ENCODE measurements at places on chromosomes 2 and 18.

DNA sequence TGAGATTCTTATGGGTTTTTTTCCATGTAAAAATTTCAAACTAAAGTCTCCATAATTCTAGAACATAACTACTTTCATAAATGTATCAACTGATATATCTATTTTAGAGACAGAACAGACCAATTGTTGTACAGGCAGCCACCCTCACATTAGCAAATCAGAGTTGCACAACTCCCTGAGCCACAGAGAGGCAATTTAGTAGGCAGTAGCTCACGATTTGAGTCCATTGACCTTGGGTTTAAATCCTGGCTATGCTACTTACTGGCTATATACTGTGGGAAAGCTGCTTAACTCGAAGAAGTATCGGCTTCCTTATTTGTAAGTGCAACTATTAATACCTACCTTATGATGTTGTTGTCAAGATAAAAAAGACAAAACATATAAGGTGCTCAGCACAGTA is 16.2 kb downstream of the MTIF2 start:
- DNase-seq = no peak

GRCh38 chr18:65906621-65907034 is 155.8 kb downstream of the CDH7 start:
- no peak for DNase-seq

DNA sequence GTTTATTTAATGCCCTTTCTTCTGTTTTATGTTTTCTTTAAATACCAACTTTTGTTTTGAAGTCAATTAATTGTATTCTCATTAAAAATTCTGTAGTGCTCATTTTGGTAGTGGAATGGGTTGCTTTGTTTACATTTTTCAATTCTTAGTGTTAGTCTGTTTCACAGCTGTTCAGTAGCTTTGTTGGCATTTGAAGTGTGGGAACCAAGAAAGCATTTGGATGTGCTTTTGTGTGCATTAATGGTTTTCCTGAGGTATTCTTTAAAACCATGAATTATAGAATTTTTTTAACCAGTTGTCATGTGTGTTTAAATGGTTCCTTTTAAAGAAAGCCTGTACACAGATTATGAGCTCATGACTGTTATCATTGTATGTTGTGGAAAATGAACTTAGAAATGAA is 19.7 kb downstream of the MIB1 start:
- peak; percentile 28 for DNase-seq

- no peak for DNase-seq
Measured at GRCh38 chr18:7447318-7448028, 119.6 kb upstream of the PTPRM start.

GRCh38 chr2:173030561-173031490 is 44.8 kb upstream of the MAP3K20 start:
- DNase-seq = no peak

DNA sequence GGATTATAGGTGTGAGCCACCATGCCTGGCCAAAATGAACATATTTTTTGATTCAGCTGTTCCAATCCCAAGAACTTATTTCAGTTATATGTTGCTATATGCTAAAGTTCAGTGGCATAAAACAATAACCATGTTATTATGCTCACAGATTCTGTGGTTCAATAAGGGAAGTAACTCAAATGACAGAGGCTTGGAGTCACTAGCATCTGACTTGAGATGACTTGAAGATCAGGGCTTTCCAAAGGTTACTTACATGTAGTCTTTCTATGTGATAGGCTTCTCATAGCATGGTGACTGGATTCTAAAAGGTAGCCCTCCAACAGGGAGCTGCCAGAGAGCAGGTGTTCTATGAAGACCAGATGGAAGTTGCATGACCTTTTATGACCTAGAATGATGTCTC is 17.2 kb downstream of the CLK1 start:
- DNase-seq = no peak

GRCh38 chr2:96798733-96799622 is 17.1 kb upstream of the CNNM3 start:
- DNase-seq = no peak

DNA sequence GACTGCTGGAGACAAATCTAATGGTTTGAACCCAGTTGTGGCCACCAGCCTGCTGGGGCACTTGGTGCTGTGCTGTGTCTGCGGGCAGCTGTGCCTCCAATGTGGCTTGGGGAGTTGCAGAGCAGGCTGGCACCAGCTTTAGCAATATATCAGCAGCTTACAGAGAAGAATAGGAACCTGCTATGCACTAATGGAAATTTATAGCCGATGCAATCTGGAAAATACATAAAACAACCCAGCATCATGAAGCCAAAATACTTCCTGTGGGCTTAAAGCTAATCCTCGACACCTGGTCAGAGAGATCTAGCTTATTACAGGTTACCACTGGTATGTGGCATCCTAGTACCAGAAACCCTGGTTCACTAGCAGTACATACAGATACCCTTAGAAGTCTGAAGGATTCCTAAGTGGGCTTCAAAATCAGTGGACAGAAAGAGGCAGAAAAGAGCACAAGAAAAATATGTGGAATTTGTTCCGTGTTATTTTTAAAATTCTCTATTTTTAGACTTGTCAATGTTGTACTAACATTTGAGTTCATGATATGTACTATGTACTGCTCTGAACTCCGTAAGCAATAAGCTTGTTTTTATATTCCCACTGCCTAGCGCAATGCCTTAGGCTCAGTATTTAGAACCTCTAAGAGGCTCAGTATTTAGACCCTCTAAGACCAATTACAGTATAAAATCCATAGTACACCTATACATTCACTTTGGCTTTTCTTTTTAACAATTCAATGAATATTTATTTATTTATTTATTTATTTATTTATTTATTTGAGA is 194.7 kb downstream of the UXS1 start:
- no peak for DNase-seq

DNA sequence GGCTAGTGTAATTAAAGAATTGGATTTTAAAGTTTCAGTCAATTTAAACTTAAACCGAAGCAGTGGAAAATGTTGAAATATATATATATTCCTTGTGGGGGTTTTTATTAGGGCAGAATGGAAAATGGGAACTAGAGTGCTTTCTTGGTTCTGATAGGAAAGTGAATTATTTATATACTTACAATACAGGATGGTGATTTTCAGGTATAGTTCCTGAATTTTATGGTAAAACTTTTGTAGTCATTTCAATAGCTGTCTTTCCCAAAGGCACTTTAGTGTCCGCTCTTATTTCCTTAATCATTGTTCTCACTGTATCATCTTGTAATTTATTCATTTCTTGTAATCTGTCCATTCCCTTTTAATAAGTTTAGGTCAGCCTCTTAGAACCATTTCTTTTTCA is 1.9 kb downstream of the RPL37A start:
- no peak for DNase-seq

DNA sequence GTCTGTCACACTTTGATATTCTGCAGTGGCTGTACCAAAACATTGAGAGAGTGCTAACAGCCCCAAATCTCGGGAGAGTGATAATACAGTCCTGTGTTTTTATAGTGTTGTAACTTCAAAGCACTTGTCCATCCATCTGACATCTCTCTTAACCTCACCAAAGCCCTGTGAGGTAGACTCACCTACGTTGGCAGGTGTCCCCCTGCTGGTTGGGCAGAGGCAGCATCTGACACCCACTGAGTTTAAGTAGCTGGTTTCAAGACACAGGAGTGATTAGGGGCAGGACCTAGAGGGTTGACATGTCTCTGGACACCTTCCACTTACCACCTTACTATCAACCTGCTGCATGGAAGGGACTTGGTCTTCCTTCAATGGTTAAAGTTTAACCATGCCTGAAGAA is 22.9 kb downstream of the COLEC12 start:
- DNase-seq = no peak

GRCh38 chr2:117771969-117772630 is 42.4 kb upstream of the DDX18 start:
- peak; percentile 47 for DNase-seq

GRCh38 chr2:1521191-1521877 is 108.1 kb downstream of the TPO start:
- DNase-seq = no peak

DNA sequence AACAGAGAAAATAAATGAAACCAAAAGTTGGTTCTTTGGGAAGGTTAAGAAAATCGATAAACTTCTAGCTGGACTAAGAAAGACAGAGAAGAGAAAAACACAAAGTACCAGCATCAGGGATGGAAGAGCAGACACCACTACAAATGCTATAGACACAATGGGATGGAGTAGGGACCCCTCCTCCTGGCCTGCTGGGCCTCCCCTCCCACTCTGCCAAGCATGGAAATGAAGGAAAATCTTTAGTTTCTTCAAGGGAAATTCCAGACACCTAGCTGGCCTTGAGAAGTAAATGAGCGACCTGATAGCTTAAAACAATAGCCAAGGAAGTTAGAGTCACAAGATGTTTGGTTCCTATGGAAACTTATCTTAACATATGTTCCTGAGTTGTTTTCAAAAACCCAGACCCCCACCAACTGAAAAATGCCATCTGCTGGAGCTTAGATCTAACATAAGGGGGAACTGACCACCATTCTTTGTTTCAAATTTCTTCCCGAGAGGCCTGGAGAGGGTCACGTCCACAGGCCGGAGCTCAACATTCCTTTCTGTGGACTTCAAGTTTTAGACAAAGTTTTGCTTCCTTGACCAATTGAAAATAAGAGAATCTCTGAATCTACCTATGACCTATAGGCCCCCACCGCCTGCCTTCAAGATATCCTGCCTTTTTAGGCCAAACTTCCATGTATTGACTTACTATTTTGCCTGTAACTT is 101.9 kb downstream of the BIN1 start:
- DNase-seq = no peak

DNA sequence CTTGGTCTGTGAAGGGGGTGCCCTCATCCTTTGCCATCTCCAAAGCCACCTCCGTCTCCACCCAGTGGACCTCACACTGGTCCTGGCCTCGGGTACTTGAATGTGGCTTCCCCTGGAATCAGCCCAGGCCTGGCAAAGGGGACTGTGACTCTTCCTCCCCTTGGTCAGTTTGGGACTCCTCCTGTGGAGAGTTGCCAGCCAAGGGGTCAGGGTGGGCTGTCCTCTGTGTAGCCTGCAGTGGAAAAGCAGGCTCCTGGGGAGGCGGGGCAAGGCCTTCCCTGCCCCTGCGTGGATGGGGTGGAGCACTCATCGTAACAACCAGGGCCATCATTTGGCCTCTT is 59.8 kb downstream of the INHBB start:
- no peak for DNase-seq

DNA sequence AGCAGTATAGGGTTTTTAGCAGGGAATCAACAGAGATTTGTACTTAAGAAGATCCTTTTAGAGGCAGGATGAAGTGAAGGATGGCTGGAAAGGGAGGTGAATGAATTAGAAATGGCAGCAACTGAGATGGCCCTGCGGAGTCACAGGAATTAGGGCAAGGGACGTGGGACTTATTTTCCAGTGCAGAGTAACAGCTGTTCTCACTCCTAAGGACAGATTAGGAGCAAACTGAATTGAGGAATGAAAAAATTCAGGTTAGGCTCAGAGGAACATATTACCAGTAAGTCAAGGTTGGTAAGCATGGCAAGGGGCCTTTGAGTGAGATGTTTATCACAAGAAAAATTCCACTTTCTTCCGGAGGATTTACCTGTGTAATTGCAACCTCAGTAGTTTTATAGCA is 34.4 kb downstream of the COL4A3 start:
- no peak for DNase-seq

DNA sequence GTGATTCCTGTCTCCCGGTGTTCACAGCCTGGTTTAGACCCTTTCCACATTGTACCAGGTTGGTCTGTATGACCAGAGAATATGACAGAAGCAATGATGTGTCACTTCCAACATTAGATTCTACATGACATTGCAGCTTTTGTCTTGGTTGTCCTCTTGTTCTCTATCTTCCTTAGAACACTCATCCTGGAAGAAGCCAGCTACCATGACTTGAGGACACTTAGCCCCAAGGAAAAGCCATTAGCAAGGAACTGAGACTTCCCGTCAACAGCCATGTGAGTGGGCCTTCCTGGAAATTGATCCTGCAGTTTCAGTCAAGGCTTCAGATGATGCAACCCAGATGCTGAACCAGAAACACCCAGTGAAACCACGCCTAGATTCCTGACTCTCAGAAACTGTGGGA is 143.3 kb downstream of the MREG start:
- no peak for DNase-seq

DNA sequence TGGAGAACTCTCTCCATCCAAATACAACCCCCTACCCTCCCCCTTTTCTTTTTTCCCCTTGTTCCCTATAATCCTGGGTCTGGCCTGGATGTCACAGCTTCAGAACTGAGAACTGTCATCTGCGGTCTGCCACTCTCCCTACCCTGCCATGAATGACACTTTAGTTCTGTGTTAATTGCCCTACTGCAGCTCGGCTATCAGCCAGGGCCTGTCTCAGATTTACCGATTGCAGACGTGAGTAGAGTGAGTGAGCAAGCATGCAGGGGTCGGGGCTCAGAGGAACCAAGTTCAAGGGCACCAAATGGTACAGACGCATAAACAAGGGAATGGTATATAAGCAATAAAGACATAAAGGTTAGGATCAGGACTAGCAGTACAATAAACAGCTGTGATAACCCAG is 967.8 kb downstream of the BCL11A start:
- DNase-seq = no peak

GRCh38 chr2:37326866-37327634 is 2.4 kb upstream of the PRKD3 start:
- no peak for DNase-seq

- no peak for DNase-seq
Measured at GRCh38 chr18:24173997-24174396, 35.1 kb downstream of the CABYR start.

DNA sequence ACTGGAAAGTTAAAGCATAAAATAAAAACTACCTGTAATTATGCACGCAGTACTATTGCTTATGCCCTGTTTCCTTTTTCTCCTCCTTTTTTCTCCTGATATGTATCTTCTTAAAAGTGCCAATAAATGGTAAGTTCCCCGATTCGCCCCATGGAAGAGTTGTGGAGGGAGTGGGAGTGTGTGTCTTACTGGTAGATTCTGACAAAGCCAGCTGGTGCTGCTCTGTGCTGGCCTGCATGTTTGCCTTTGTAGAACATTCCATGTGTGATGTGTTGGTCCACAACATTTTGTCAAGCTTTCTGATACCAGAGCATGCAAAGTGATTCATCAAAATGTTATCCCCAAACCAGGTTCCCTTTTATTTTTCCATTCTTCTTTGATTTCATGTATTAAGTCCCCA is 356.9 kb upstream of the RAB12 start:
- DNase-seq = no peak

- DNase-seq = no peak
Measured at GRCh38 chr2:218871345-218872302, 9.0 kb upstream of the WNT10A start.

DNA sequence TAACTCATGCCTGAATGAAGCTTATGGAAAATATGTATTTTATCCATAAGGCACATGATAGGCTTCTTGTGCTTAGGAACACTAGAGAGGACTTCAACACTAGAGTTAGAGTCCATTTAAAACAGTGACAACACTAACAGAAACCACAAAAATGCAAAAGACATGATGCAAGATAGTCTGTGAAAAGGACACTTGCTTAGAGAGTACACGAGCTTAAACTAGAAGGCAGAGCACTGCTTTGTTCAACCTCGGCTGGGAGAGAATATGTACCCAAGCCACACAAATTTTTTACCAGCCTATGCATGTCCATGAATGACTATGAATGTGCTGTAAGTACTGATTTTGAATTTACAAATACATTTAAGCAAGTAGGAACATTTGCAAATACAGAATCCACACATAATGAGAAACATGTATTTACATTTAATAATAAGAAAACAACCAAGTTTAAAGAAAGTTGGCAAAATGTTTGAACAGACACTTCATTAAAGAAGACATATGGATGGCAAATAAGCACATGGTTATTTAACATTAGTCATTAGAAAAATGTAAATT is 130.6 kb downstream of the SPOPL start:
- no peak for DNase-seq
